ENCODE measurements at places on chromosomes 5 and 9. TPM values are rescaled to one million over a fixed set of nuclear protein-coding genes. Genes with fewer than 3 reads are reported as not detected.

Gene PDE6A
- not detected for total RNA-seq

Gene INSL4
- not detected for total RNA-seq

Gene SV2C
- total RNA-seq = under 0.01 TPM

Gene ZFAND5
- total RNA-seq = 104 TPM

Gene SLC6A7
- not detected for total RNA-seq

Gene C9orf50
- total RNA-seq = not detected

Gene CDH10
- 0.52 TPM for total RNA-seq

Gene HEXB
- 42.3 TPM for total RNA-seq

Gene FBP2
- 72.5 TPM for total RNA-seq

Gene SAPCD2
- total RNA-seq = 1.0 TPM

Gene SPAAR
- 1.0 TPM for total RNA-seq

Gene ADAMTSL1
- 18.3 TPM for total RNA-seq

Gene PTPDC1
- 11.0 TPM for total RNA-seq

Gene ABLIM3
- total RNA-seq = 15.1 TPM

Gene CDC20B
- total RNA-seq = not detected

Gene C5orf58
- total RNA-seq = not detected
